Fibroblast of the aortic adventitia (primary cell): ENCODE measurements at places on chromosomes 1 and 21. TPM values are rescaled to one million over a fixed set of nuclear protein-coding genes. Genes with fewer than 3 reads are reported as not detected.

Gene CHI3L2
- total RNA-seq, result 6.2 and 10.5 TPM in 2 replicates

Gene ENSA
- total RNA-seq, result 82.1 and 156 TPM in 2 replicates

Gene MTHFR
- total RNA-seq, result 42.9 and 55.4 TPM in 2 replicates

Gene WDTC1
- total RNA-seq, result 11.0 and 24.7 TPM in 2 replicates
